ENCODE measurements at places on chromosomes 2 and 18.

- no peak for DNase-seq
Observed at GRCh38 chr2:45510701-45511420, 100.2 kb downstream of the SRBD1 start.

- DNase-seq: no peak
Observed at GRCh38 chr2:46832543-46832942, 83.1 kb downstream of the MCFD2 start.

- no peak for DNase-seq
Observed at GRCh38 chr2:144328938-144329337, 191.0 kb downstream of the ZEB2 start.

DNA sequence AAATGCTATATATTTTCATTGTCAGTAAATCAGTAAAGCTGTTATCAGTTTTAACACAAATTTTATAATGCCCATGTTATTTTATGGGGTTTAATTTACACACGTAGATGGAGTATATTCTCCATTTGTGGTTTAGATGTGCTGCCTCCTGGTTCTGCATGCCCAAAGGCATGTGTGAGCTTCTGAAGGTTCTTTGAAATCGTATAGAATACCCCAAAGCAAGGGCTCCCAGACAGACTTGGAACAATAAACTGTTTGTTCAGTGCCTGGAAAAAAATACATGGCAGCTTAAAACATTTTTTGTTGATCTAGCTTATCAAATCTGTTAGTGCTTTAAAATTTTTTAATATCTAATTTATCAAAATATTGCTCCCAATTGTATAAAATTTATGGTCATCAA is 150.4 kb downstream of the GPD2 start:
- no peak for DNase-seq

GRCh38 chr2:111017909-111018308 is 102.8 kb upstream of the BCL2L11 start:
- no peak for DNase-seq

DNA sequence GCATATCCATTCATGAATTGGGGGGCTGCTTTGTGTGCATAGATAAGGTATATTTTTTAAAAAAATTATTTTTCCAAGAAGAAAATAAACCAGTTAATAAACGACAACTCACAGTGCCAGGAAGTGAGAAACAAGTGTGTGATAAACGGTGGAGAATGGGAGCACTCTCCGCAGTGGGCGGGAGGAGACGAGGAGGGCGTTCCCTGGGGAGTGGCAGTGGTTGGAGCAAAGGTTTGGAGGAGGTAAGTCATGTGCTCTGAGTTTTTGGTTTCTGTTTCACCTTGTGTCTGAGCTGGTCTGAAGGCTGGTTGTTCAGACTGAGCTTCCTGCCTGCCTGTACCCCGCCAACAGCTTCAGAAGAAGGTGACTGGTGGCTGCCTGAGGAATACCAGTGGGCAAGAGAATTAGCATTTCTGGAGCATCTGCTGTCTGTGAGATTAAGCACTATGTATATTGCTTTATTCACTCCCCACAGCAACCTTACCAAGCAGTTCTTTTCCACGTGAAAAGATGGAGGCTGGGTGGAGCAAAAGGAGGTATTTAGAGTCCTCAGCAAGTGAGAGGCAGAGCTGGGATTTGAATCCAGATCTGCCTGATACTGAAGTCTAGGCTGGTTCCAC is 27.0 kb upstream of the CASP8 start:
- no peak for DNase-seq

DNA sequence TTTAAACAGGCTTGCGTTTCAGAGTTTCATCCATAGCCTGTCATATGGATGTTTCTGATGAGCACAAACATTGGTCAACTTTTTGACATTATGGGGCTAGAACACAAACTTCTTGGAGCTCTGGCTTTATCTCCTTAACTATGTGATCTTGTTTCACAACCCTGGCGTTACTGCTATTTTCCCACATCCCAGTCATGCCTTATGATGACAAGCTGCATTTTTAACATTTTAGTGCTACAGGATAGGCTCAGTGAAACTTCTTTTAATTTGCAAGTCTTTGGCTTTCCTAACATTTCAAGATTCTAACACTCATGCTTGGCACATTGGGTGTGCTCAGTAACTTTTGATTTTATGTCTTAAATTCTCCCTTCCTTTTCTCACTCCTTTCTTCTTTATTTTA is 21.0 kb upstream of the PDE1A start:
- no peak for DNase-seq

DNA sequence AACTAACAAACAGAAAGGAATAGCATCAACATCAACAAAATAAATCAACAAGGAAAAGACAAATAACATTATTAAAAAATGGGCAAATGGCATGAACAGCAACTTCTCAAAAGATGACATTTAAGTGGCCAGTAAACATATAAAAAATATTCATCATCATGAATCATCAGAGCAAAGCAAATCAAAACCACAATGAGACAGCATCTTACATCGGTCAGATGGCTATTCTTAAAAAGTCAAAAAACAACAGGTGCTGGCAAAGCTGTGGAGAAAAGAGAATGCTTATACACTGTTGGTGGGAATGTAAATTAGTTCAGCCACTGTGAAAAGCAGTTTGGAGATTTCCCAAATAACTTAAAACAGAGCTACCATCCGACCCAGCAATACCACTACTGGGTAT is 327.1 kb downstream of the CMPK2 start:
- DNase-seq: no peak

GRCh38 chr2:122307763-122308162 is 552.3 kb downstream of the TSN start:
- no peak for DNase-seq

DNA sequence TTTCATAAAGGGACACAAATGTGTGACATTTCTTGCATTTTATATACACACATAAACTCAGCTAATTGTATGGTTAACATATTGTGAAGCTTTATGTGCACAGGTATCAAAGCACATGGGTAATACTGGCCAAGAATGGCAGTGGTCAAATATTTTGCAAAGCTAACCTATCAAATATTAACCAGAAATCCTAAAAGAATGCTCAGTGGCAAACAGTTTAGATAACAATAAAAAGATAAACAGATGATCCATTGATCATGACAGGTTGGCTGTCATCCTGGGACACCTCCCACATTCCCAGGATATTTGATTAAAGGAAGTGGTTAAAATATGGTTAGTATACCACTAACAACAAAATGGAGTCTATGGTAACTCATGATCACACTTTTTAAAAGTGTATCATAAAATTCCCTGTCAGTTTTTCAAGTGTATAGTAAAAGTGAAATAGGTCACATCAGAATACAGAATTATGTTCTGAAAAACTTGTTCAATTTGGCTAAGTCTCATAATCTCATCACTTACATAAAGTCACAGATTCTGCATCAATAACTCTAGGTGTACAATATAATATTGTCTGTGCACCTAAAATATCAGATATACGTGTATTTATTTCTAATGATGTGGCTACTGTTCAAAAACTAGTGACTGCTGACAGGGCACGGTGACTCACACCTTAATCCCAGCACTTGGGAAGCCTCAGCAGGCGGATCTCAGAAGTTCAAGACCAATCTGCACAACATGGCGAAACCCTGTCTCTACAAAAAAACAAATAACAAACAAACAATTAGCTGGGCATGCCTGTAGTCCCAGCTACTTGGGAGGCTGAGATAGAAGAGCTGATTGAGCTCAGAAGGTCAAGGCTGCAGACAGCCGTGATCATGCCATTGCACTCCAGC is 48.9 kb downstream of the CDH2 start:
- DNase-seq: no peak

GRCh38 chr2:207766697-207767460 is 2.8 kb downstream of the FZD5 start:
- DNase-seq: no peak

DNA sequence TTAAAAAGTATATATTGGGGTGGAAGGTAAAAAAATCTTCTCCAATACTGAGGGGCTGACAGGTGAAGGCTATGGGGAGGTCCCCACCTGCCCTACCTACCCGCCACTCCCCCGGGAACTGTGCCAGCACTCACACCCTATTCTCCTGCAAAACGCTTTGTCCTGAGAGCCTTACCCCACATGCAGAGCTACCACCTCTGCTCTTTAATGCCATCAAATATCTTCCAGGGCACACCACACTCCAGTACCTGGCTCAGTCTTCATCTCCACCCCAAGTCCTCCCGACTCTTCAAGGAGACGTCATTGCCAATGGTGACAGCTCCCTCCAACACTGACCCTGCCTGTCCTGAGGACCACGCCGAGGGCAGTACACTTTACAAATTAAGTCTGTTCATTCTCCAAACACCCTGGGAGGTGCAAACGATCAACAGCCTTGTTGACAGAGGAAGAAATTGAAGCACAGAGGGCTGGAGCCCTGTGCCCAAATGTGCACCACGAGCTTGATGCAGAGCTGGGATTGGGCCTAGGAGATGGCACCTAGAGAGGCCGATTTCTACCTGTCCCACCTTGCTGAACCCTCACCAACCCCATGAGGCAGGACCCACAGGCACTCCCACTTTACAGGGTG is 6.0 kb upstream of the GPR55 start:
- no peak for DNase-seq

GRCh38 chr2:196601430-196602306 is 37.8 kb upstream of the CCDC150 start:
- DNase-seq: no peak

DNA sequence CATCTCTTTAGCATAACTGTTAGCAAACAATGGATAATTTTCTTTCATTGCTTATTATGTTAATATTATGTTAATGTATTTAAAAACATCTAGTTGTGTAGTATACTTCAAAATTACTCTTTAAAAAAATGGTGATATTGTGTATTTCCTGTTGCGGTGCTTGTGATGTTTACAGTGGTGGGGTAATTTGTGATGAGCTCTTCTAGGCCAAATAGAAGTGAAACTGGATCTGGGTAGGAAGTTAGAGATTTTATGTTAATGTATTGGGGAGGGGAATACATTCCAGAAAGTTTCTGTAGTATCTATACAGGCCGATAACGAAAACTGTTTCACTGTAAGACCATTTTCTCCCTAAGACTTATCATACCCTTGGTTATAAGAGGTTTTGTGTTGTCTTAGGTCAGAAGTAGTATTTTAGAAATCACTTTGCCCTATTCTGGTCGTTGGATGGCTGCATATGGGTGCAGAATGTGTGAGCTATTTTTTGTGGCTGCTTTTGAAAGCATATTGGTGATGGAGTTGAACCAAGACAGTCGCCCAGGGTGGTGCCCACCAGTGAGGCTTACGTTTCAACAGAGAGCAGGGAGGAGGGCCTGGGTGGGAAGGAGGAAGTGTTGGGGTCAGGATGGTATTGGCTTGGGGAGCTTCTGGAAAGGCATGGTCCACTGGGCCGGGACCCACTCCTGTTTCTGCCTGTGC is 5.8 kb downstream of the TSHZ1 start:
- DNase-seq: no peak

DNA sequence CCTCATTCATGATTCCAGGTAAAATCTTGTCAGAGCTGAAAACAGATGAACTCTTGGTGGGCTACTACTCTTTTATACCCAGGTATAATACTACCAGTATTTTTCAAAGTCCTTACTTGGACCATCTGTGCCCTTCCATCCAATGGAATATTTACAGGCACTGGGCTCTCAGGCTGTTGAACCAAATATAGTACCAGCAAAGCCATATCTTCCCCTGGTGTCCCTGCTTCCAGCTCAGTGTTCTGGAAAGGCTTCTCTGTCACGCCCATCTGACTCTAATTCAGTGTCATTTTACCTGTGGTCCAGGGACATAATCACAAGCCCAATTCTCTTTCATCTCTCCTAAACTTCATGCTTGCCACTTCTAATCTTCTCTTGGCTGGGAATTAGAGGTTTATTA is 119.2 kb upstream of the STK17B start:
- DNase-seq: no peak

GRCh38 chr2:223121283-223121682 is 69.3 kb downstream of the KCNE4 start:
- no peak for DNase-seq

DNA sequence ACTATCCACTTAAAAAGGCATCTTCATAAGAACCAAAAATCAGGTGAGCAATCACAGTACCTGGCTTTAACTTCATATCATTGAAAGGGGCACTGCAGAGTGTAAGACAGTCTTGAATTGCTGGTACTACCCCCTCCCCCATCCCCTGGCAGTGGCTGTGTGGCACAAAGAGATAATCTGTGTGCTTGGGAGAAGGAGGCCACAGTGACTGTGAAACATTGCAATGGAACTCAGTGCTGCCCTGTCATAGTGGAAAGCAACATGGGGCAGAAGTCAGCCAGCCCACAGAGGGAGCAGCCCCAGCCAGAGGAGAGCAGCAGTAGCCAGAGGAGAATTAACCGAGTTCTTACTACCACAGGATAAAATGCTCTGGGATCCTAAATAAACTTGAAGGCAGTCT is 45.3 kb upstream of the UGP2 start:
- DNase-seq: no peak

- no peak for DNase-seq
Observed at GRCh38 chr18:26812462-26812861, 53.0 kb downstream of the AQP4 start.

DNA sequence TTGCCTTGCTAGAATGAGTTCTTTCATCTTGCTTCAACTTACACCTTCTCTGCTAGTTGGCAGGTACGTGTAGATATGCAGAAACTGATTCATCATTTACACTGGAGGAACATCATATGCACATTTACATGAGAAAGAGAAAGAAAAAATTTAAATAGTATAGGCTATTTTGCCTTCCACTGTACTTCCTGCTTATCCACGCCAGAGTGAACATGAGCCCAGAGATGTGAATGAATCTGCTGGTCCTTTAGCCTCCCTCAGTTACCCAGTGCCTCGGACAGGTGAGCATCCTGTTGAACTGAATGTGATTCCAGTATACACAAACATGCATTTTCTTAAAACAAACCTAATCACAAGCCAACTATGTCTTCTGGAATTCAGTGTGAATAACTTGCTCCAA is 83.6 kb downstream of the SESTD1 start:
- no peak for DNase-seq

GRCh38 chr2:236972491-236973342 is 113.0 kb upstream of the COPS8 start:
- DNase-seq: no peak

DNA sequence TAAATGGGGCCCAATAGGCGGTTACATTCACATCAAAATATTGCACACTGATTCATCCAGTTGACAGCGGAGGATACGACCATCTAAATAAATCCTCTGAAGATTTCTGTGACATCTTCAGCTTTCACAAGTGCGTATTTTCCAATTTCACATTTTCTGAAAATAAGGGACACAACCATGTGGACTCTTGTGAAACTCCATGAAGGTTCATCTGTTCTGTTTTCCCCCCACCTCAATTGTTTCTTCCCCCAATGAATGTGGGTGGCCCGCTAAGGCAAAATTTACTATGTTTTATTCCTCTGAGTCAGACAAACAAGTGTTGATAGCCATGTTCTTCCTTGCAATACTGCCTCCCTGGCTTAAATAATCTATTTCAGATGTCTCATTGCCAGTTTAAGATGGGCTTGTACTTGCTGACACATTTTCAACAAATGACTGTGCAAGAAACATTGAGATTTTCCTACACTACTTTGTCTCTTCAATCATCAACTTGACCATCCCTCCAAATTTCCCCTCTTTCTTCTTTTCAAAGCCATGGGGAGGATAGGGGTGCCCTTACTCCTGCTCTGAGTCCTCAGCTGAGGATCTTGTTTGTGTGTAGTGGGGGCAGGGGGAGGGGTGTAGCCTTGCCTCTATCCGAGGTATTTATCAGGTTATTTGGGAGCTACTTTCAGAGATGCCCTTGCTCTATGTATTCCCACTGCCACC is 78.2 kb downstream of the BCL11A start:
- DNase-seq: no peak

GRCh38 chr2:33304032-33304864 is 172.2 kb upstream of the RASGRP3 start:
- no peak for DNase-seq

GRCh38 chr2:128514555-128514955 is 195.9 kb upstream of the HS6ST1 start:
- DNase-seq: no peak

Data from D341Med (cell line).